Adrenal gland (tissue), 19 donors: ENCODE measurements at places on chromosomes 3 and 15. TPM values are rescaled to one million over a fixed set of nuclear protein-coding genes. Genes with fewer than 3 reads are reported as not detected.

DNA sequence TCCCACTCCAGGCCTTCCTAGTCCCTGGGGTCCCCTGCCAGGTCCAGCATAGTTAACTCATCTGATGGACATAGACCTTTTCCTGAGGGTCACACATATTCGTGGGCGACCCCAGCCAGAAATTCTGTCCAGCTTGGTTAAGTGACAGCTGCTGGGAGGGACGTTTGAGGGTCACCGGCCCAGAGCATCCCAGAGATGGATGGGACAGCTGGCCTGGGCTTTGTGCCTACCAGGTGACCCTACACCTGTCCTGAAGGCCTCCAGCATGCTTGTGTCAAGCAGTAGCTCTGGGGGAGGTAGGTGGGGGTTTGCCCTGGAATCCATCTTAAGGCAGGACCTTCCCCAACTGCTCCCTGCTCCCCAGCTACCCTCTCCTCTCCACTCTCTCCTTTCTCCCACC, 9.1 kb upstream of the DAG1 start:
- H3K4me1 ChIP-seq, result peaks cover 19% of the 10 kb centered on the region
- no peaks in the 10 kb centered on the region for H3K36me3 ChIP-seq
- peak overlapping the region; percentile 61 for H3K27ac ChIP-seq
- H3K4me3 ChIP-seq, result no peak overlapping the region
- no peaks in the 10 kb centered on the region for H3K27me3 ChIP-seq
- no peak for DNase-seq

The ZCWPW2 gene
- 1.4 TPM for total RNA-seq

GRCh38 chr3:168517249-168518071, 421.7 kb upstream of the GOLIM4 start:
- no peaks in the 10 kb centered on the region for H3K36me3 ChIP-seq
- no peak overlapping the region for H3K27ac ChIP-seq

- DNase-seq, result no peak
- H3K27ac ChIP-seq, result no peak overlapping the region
- H3K27me3 ChIP-seq, result peaks cover 29% of the 10 kb centered on the region
- H3K4me3 ChIP-seq, result peak overlapping the region; percentile 41
- H3K36me3 ChIP-seq, result no peaks in the 10 kb centered on the region
- H3K4me1 ChIP-seq, result no peaks in the 10 kb centered on the region
Measured at GRCh38 chr15:33311312-33311971, 675 bp downstream of the RYR3 start.

The LPCAT4 gene
- 1.2 TPM for total RNA-seq

The GOLGA8H gene
- total RNA-seq, result 0.42 TPM

DNA sequence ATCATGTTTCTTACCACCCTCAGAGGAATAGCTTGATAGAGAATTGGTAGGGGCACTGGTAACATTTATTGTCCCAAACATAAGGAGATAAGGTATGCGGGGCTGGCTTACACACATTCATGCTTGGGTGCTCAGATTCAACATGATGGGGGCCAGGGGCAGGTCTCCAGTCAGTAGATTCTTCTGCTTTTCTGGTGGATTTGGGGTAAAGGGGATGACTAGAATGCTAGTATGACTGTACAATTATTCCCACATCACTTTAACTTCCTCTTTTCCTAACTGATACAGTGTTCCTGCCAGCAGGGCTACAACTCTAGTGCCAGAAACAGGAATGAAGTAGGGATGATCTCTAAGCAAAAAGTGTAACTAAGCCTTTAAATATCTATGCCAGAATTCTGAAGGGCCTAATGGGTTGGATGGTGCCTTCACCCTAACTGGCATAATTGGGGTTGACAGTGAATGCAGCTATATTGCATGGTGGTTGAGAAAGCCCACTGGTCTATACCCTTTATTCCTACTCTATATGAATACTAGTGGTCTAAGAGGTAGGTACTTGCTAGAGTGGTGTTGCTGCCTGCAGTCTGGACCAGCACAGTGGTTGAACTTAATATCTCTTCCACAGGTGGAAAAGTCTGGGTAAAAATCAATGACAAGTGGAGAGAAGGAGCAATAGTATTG, 117.4 kb downstream of the IL12A start:
- no peak for DNase-seq
- no peaks in the 10 kb centered on the region for H3K36me3 ChIP-seq
- no peak overlapping the region for H3K27ac ChIP-seq
- no peaks in the 10 kb centered on the region for H3K27me3 ChIP-seq

The CCDC191 gene
- 8.3 TPM for total RNA-seq

The HYAL1 gene
- total RNA-seq, result 19.9 TPM

The EIF4E3 gene
- 2.3 TPM for total RNA-seq
